ENCODE measurements at places on chromosomes 3 and 15.

DNA sequence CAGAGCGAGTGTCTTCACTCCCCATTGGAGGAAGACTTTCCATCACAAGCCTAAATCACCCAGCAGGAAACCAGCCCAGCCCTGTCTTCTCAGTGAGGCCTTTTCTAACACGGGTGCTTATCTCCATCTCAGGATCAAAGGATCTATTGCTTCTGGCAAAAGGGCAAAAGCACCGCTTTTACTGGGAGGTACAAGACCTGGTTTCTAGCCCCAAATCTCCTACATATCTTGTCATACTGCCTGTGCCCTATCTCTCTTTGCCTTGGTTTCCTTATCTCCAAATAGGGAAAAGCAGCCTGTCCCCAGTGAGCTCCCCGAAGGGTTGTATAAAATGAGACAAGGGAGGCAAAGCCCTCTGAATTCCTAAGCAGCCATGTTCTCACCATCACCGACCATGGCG, 5.2 kb downstream of the GLB1 start:
- no peak for DNase-seq

- no peak for DNase-seq
These were observed 1134.8 kb downstream of the ROBO1 start for GRCh38 chr3:78632925-78633553.

- DNase-seq: no peak
These were observed 88.4 kb upstream of the TLE3 start for GRCh38 chr15:70186152-70186551.

DNA sequence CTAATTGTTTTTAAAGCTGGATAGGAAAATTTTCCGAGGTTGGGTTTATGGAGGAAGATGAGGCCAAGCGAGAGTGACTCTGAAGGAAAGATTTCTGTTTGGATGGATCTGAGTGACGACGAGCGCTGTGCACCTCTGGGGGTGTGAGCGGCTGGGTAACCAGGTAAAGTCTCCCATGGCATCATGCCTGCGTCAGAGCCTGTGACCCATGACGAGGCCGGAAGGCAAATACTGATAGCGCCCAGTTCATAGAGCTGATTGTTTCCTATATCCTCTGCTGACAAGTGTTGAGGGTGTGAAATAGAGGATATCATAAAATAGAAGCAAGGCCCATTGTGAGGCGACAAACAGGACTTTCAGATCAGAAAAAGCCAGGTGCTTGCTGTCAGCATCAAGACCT, 33.7 kb upstream of the MAGEF1 start:
- no peak for DNase-seq

DNA sequence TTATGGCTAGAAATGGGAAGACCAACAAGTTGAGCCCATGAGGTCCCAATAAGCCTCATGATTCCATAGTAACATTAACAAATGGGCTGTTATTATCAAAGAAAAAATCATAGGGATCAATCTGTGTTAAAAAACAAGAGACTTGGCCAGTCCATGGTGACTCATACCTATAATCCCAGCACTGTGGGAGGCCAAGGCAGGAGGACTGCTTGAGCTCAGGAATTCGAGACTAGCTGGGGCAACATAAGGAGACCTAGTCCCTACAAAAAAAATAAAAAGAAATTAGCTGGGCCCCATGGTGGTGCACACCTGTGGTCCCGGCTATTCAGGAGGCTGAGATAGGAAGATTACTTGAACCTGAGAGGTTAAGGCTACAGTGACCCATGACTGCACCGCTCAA, 124.8 kb downstream of the DMXL2 start:
- DNase-seq: no peak

DNA sequence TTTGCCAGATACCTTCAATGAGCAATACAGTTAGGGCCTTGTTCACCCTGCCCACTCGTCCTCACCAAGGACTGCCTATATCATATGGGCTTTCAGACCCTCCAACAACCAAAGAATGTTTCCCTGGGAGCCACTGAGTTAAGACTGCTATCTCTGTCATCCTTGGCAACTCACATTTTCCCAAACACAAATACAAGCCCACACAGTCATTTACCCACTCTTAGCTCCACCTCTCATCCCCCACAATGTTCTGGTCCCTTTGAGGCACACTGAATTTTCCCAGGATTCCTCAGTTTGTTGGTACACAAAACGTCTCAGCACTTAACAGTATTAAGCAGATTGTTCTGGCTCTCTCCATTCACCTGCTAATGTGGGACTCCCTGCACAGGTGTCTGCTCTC, 204.6 kb downstream of the TLE3 start:
- DNase-seq: no peak

DNA sequence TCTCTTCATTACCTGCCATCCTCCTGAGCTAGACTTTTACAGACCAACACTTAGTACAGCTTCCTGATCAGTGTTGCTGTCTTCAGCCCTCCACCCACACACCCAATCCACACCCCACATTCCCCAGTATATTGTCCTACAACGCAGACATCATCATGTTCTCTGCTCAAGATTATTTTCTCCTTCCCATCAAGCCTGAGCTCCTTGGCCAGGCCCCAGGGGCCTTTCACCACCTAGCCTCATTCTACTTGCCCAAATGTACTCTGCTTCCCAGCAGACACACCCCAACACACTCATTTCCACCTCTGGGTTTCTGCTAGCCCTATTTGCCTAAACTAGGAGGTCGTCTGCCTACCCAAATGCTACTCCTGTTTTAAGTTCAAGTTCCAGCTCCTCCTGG, 37.0 kb downstream of the DAPK2 start:
- no peak for DNase-seq

- no peak for DNase-seq
These were observed 65.7 kb downstream of the TMCC1 start for GRCh38 chr3:129827765-129828164.

GRCh38 chr3:169811631-169812331, 889 bp upstream of the LRRIQ4 start:
- DNase-seq: peak; percentile 19

DNA sequence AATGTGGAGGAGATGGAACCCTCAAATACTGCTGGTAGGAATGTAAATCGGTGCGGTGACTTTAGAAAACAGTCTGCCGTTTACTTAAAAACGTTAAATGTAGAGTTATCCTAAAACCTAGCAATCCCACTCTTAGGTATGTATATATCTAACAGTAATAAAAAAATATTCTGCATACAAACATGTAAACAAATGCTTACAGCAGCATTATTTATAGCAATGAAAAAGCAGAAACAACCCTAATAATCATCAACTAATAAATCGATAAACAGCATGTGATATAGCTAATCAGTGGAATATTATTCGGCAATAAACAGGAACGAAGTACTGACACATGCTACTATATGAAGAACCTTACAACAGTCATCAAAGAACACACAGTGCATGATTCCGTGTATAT, 144.7 kb downstream of the CNTN3 start:
- no peak for DNase-seq

DNA sequence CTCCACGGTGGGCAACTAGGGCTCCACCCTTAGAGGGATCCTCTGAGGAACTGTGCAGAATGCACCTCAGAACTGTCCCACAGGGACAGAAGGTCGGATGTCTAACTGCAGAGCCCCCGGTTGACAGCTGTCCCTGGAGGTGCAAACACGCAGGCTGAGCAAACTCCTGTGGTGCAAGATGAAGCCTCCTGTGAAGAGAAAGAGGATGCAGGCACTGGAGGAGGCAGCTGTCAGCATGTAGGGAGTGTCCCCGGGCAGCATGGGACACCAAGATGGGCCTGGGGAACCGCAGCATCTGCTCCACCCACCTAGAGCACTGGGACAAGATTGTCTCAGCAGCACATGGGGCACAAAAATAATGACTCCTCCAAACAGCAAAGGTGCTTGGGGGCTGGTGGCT, 258.9 kb downstream of the ABHD5 start:
- DNase-seq: no peak

DNA sequence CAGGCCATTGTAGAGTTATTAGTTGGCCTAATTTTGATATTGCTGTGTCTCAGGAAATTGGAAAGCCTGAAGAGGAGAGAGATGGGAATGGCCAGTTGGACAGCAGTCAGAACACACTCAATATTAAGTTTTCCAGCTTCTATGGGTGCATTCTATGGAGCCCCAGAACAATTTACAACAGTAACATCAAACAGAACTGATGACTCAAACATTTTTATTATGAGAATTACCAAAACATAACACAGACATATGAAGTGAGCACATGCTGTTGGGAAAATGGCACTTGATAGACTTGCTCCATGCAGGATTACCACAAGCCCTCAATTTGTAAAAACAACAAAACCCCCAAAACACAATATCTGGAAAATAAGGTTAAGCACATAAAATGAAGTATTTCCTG, 104.3 kb downstream of the GADL1 start:
- DNase-seq: no peak

DNA sequence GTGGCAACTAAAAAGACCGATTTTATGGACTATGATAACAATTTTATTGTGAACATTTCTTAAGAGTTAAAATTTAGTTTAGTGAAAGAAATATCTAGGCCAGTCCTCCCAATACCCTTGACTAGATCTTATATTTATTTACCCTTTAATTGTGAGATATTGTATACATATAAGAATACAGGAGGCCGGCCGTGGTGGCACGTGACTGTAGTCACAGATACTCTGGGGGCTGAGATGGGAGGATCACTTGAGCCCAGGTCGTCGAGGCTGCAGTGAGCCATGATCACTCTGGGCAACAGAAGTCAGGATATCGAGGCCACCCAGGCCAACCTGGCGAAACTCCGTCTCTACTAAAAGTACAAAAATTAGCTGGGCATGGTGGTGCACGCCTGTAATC, 756 bp upstream of the RMDN3 start:
- no peak for DNase-seq

DNA sequence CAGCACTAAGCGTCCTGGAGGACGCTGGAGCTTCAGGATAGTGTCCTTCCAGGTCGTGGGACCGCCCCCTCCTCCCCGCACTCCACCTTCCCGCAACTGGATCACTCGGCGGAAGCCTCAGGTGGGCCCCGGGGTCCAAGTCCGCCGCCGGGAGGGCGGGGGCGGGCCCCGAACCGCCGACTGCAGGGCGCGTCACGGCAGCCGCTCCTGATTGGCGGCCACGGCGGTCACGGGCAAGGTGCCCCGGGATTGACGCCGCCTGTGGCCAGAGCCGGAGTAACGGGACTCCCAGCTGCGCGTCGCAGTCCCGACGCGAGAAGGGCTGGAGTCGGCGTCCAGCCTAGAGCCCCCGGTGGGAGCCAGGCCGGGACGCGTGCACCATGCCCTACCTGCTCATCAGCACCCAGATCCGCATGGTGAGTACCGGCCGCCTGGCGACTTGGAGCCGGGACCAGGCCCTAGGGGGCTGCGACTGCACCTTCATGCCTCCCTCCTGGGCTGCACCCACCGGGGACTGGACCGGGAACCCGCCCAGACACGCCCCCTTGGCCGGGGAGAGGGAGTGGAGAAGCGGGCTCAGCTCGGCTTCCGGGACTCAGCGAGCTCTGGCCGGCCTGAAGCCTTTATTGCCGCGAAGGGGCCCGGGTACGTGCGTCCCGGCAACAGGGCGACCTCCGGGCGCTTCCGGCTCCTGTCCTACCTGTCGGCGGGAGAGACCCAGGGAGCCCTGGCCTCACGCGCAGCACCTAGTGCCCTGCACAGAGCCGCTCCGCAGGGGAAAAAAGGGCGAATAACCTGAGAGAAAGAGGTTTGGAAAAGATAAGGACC, at the start of gene GCHFR:
GCHFR (plus strand) TSS at position 268 of the 828 bp plus-strand sequence; CDS start at position 381, 113 bp downstream.
- no peak for DNase-seq

DNA sequence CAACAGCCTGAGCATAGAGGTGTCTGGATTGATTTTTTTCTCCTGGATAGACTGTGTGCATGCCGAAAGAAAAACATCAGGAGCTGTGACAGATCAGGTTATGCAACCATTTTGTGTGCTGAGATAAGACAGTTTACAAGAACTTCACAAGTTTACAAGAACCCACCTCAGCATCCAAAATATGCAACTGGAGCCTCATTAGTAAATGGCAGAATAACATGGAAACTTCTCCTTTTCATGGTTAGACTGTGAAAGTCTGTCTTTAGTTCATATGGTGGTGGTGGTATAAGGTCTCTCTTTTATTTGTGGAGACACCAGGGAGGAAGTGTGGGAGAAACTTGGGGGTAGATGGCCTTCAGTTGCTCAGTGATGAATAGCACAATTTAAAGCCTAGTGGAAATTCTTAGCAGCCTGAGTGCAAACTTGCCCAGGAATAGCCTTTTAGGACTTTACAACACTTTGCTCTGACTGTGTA, 3.7 kb upstream of the ZNF609 start:
- DNase-seq: no peak
